Endothelial cell (in vitro differentiated cells): ENCODE measurements at places on chromosomes 4 and X.

GRCh38 chr4:189940178-189941004, at the start of gene FRG1:
TSS of gene FRG1 (plus strand) at chr4:189940872. CDS start at chr4:189941010, 138 bp downstream.
- peak; percentile 96 for DNase-seq

GRCh38 chr4:176729489-176729888, 63.2 kb downstream of the VEGFC start:
- DNase-seq = no peak

- DNase-seq = no peak
Measured at GRCh38 chrX:43968359-43968781, 4.8 kb downstream of the NDP start.

- DNase-seq = no peak
Measured at GRCh38 chrX:101493225-101493624, 8.0 kb downstream of the ARMCX4 start.

DNA sequence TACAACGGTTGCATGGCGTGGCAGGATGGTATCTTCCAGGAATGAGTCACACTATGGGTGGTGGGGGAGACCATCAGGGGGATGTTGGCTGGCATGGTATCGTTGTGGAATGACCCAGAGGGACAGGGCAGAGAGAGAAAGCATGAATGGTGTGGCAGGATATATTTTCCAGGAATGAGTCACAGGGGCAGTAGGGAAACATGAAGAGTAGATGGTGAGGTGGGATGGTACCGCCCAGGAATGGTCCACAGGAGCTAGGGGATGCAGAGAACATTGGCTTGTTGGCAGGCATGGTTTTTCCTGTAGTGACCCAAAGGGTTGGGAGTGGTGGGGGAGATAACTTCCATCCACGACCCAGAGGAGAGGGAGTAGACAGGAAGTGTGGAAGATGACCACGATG, 62.4 kb downstream of the MAOA start:
- no peak for DNase-seq

- no peak for DNase-seq
Measured at GRCh38 chr4:73705056-73705432, 35.3 kb upstream of the CXCL8 start.

- DNase-seq = no peak
Measured at GRCh38 chrX:15804563-15804962, 14.3 kb downstream of the ZRSR2 start.

GRCh38 chr4:687048-687970, 1.6 kb downstream of the SLC49A3 start:
- no peak for DNase-seq

DNA sequence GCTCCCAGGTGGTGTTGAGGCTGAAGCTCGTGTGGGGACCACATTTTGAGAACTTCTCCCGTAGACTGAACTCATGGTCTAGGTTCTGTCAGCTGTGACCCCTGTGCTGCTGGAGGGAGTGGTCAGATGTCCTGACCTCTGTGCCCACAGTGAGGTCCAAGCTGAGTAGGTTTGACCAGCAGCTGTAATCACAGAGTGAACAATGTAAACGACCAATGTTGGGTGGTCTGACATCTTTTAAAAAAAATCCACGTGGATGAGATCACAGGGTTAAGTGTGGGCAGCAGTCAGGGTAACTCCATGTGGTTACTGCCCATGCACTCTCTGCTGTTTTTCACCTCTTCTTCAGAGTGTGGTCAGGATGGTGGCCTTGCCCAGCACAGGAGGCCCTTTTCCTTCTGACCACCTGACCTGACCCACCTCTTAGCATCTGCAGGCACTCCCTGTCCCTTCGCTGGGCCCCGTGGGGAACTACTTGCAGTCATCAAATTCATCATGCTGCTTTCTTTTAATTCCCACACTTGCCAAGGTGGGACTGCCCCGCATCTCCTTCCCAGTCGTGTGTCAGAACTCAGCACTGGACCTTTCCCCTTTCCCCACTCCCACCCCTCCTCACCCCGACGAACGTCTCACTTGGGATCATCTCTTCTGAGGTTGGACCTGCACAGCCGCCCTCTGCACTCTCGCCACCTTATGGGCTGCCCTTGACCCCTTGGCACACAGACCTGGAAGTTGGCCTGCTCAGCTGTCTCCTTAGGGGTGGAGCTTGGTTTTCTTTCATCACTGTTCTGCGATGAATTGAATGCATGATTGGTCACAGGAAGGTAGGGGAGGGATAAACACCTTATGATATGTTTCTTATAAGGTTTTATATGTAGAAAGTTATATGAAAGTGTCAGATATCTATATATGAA, 120.1 kb downstream of the PTTG2 start:
- DNase-seq = no peak

DNA sequence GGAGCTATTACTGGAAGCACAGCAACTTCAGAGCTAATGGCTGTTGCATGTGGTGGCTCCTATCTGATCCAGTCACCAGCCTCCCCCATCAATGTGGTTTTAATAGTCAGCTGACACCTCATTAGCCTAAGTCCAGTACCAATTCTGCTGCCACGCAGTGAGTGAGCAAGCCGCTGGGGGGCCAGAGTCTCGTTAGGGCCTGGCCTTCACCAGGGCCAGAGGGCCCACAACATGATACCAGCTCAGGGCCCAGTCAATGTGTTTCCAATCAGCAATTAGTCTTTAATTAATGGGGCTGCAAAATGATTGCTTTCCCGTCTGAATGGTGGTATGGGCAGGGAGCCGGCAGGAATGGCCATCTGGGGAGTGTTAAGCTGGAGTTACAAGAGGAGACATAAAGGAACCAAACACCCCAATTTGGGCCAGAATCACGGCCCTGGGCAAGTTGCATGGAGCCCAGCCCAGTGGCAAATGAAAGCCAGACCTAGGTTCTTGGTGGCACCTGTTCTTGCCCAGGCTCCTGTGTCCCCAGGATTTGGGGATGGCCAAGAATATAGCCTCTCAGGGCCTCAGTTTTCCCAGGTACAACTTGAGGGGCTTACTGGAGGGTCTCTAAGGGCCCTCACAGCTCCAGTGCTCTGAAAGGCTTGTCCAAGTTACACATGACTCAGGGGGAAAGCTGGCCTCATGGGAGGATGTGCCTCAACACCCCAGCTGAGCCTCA, 119.2 kb downstream of the EFNB1 start:
- DNase-seq = no peak

- no peak for DNase-seq
Measured at GRCh38 chrX:16469870-16470269, 180.1 kb upstream of the S100G start.

DNA sequence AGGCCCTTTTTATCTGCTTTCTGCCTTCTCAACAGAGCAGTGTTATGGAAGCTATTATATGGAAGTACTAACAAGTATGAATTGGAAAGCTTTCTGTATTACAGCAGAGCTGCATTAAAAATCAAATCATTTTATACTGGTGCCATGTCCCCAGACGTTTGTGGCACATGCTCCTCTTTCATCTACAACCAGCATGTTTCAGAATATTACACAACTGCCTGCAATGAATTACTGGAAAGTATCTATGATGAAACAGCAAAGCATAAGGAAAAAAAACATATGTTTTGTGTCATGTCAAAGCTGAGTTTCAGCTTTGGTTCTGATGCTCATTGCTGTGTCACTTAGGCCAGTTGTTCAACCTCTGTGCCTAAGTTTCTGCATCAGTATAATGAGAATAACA, 576.8 kb downstream of the GBA3 start:
- no peak for DNase-seq

DNA sequence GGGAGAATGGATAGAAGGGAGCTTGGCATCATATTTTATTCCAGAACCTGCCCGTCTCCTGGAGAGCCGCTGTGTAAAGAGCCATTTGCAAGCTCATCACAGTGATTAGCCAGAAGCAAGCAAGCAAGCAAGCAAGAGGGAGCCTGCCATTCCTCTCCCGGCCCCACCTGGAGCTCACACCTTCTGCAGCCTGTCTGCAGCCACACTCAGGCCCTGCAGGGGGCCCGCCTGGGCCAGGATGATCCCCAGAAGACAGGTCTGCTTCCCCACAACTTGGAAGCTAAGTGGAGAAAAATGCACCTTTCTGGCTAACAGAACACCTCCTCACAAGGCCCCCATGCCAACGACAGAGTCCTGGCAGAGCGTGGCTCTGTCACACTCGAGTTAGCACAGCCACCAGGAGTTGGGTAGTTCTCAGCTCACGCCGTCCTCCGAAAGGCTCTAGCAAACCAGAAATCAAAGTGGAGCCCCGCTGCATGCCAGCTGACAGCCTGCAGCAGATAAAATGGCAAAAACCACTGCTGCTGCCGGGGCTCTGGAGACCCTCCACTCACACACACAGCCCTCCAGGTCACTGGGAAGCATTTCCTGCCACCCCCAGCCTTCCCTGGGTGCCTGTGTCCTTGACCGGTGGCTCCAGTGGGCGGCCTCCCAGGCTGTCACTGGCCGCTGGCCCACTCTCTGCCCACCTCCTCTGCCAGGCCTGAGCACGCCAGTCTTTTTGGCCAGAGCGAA, 54.9 kb downstream of the DCTD start:
- no peak for DNase-seq

DNA sequence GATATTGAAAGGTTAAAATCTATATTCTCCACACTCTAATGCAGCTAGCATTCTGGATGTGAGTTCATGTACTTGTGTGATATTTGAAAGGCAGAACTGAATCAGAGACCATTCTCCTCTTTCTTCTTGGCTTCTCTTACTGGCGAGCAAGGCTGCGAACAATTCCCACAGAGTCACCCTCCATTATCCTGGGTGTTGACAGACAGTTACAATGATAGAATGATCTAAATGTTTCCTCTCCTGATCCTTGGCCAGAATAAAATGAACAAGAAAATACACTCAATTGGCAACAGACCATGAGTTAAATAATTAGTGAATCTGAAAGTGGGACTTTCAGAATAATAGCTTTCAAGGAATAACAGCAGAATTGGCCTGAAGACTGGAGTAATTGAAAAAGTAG, 342.8 kb downstream of the RAPGEF2 start:
- DNase-seq = no peak

DNA sequence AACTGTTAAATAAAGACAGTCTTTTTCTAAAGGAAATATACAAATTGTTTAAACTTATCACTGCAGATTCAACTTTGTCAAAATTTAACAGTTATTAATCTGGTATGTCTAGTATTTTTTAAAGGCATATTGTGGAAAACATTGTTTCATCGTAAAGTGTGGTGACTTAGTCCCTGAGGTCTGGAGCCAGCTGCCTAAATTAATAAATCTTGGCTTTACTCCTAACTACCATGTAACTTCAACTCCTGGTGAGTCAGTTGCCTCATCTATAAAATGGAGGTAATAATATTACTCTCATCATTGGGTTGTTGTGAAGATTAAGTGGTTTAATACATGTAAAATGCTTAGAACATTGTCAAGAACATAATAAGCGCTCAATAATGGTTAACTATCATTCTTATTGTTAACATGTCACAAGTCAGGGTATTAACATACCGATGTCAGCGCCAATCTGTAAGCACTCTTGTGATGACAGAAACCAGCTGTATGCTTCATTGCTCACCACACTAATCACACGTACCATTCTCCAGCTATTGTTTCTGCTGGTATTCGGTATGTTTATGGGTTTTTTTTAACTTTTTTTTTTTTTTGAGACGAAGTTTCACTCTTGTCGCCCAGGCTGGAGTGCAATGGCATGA, 14.1 kb upstream of the SMIM43 start:
- no peak for DNase-seq

GRCh38 chrX:123184219-123184865, at the start of gene GRIA3:
TSS of gene GRIA3 (plus strand) at chrX:123184278. CDS start at chrX:123184536, 258 bp downstream.
- no peak for DNase-seq

GRCh38 chr4:71307729-71308128, 31.1 kb upstream of the SLC4A4 start:
- DNase-seq = no peak

DNA sequence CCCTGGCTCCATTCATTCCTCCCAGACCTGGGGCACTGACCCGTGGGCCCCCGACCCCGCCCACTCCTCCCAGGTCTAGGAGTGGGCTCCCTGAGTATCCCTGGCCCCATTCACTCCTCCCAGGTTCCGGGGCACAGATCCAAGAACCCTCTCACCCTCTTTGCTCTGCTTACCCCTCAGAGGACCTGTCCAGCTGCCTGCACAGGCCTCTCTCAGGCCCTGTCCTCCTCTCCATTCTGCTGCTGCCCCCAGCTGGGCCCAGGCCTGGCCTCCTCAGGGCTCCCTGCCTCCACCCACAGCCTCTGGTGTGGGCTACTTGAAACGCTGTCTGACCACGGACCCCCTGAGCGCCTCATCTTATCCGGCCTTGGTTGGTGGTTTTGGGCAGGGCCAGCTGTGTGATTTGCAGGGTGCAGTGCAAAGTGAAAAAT, 217.7 kb upstream of the PSAPL1 start:
- no peak for DNase-seq

DNA sequence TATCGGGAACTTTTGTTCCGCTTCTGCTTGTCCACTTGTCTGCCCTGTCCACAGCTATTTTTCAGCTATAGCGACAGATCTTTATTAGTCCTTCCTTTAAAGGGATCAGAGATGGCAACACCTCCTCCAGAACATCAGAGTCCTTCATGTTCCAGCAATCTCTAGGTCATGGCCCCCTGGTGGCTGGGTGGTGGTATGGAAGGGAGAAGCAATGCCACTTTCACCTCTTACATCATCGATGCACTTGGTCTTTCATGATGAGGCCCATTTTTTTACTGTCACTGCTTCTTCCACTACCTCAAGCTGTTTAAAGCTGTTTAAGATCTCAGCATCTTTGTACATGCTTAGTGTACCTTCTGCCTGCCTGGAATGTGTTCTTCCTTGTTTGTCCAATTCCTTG, 106.7 kb downstream of the ARHGAP6 start:
- peak; percentile 11 for DNase-seq

- no peak for DNase-seq
Measured at GRCh38 chrX:24399550-24399949, 39.1 kb downstream of the SUPT20HL1 start.

DNA sequence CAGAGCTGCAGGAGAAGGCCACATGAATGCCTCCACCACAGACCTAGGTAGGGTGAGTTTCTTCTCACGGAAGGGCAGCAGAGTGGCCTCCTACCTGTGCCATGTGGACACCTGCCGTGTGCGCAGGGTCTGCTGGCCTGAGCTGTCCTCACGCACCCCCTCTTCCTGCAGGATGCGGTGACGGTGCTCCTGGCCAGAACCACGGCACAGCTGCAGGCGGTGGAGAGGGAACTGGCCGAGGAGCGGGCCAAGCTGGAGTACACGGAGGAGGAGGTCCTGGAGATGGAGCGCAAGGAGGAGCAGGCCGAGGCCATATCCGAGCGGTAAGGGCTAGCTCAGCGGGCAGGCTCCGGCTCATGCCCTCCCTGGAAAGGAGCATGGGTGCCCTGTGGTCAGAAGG, 28.4 kb upstream of the CLCN4 start:
- no peak for DNase-seq

GRCh38 chrX:63784902-63785707, at the start of gene ARHGEF9:
TSS of gene ARHGEF9 (minus strand) at chrX:63785214. CDS start at chrX:63785145, 69 bp downstream.
- DNase-seq = peak; percentile 34

- DNase-seq = no peak
Measured at GRCh38 chr4:205097-205756, 80.9 kb downstream of the ZNF718 start.

DNA sequence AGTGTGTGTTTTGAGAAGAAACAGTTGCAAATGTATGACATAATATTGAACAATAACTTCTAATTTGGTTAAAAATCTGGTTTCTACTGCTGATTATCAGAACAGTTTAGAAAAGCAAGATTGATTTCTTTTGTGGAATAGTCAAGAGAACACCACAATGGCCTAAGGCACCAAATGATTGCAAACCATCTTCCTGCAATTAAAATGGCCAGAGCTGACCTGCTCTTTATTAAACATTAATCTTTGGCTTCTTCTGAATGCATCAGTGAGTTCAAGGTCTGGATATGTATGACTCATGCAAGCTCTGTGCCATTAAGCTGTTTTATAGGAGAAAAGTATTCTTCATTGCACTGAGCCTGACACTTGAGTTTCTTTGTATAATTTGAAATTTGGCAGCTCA, 107.8 kb upstream of the PDHA2 start:
- DNase-seq = no peak
